ENCODE measurements at places on chromosomes 1 and 21.

GRCh38 chr1:165856606-165857005, 29.2 kb downstream of the UCK2 start:
- no peak for DNase-seq

- no peak for DNase-seq
These were observed 10.5 kb downstream of the PDIK1L start for GRCh38 chr1:26121854-26122773.

GRCh38 chr1:204598319-204598969, 82.2 kb downstream of the MDM4 start:
- DNase-seq = no peak

DNA sequence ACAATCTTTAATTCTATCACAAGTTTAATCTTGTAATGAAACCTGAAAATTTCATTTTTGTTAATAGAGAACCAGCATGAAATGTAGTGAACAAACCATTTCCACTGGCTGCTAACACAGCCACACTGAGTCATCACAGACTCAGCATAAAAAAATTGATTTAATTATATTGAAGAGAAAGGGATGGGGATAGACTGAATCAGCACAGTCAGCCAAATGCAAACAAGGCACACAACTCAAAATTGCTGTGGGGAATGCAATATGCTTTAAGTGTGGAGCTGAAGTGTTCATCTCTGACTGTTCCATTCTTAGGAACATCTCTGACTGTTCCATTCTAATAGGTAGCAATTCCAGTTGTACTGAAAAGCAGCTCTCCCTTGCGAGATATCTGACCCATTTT, 299.8 kb downstream of the MRPL39 start:
- DNase-seq = no peak

DNA sequence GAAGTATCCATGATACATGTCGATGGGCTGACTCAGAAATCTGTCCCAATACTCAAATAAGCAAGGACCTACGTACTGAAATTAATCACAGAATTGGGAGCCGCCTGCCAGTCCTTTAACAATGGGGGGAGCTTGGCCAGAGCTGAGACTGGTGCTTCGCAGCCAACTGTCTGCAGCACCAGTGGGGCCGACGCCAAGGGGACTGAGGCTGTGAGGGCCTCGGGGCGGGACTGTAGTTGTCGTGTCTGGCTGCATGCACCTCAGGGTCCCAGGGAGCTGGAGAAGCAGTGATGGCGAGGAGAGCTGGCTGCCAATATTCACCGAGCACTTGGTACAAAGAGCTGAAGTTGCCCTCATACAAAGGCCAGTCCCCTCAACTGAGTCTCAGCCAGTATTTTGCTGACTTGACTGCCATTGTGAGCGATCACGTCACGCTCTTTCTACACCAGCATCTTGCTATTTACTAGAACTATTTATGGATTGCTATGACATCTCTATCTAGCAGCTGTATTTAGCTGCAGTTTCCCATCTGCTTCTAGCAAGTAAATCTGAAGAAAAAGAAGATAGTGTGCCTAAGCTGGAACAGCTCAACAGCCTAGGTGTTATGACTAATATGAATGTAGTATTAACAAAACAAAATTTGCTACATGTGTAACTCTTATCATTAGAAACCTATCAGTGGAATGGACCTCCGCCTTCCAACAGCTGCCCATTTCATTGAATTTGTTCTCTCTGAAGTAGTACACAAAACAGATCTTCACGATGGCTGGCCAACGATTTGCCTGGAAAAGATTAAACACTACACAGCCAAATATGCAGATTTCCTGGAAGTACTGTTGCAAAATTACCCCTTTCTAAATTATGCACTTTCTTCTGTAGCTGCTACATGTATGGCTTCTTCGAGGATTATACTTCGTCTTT, 29.1 kb downstream of the EVI5 start:
- DNase-seq = no peak

- no peak for DNase-seq
These were observed 44.2 kb upstream of the EXOSC10 start for GRCh38 chr1:11143907-11144306.

DNA sequence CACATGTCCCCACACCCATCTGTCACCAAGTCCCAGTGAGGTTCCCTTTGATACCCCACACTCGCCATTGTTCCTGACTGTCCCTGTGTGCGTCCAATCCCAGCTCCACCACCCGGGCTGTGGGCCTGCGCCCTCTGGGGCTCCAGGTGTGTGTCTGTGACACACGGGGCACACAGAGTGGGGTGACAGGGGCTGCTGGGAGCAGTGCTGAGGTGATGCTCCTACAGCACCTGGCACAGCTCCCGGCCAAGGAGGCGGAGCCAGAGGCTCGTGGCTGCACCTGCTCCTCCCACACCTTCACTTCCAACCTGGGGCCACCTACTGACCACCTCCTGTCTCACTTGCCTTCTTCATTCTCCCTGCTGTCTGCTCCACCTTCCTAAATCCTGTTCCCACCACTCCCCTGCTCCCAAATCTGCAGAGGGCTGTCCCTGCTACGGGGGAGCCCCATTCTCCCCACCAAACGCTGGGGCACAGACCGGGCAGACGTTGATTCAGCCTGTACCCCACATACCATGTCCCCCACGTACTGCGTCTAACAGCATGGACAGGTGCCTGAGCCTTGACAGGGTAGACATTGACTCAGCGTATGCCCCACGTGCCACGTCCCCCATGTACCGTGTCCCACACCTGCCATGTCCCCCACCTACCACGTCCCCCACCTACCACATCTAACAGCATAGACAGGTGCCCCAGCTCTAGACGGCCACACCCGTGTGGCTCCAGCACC, 16.4 kb downstream of the WDR4 start:
- DNase-seq = no peak

- no peak for DNase-seq
These were observed 40.5 kb upstream of the ZNF326 start for GRCh38 chr1:89954401-89954800.

GRCh38 chr21:45030682-45031570, 43.5 kb upstream of the ADARB1 start:
- DNase-seq = no peak

- DNase-seq = no peak
These were observed 167.4 kb upstream of the C1orf21 start for GRCh38 chr1:184219414-184219813.

DNA sequence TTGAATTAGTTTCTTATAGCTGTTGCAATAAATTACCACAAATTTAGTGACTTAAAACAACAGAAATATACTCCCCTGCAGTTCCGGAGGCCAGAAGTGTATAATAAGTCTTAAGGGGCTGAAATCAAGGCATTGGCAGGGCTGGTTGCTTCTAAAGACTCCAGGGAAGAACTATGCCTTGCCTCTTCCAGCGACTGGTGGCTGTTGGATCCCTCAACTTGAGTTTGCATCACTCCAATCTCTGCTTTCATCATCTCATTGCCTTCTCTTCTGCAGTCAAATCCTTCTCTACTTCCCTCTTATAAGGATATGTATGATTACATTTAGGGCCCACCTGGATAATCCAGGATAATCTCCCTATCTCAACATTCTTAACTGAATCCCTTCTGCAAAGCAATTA, 19.1 kb upstream of the MED18 start:
- no peak for DNase-seq

DNA sequence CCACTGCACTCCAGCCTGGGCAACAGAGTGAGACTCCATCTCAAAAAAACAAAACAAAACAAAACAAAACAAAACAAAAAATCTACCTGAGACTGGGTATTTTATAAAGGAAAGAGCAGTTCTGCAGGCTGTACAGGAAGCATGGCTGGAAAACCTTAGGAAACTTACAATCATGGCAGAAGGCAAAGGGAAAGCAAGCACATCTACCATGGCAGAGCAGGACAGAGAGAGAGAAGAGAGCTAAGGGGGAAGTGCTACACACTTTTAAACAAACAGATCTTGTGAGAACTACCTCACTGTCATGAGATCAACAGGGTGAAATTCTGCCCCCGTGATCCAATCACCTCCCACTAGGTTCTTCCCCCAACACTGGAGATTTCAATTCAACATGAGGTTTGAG, 198.3 kb upstream of the SAMSN1 start:
- no peak for DNase-seq

DNA sequence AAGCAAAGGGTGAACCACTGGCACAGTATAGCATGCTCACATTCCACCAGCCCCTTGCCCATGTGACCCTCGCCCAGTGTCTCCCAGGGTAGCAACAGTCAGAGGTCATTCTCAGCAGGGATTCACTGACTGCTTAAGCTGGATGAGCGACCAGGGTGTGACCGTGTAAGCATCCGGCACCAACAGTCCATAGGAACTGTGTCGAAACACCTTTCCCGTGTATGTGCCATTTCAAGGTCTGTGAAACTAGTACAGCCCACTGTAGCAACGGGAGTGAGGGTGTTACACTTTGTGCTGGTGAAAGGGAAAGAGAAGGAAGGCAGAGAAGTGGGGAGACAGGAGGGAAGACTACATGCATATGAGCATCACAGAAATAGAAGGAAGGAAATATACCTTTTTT, 10.8 kb downstream of the PIK3C2B start:
- no peak for DNase-seq

- no peak for DNase-seq
These were observed 22.0 kb downstream of the NSL1 start for GRCh38 chr1:212769459-212770167.

GRCh38 chr1:66197785-66198184, 336.2 kb upstream of the SGIP1 start:
- no peak for DNase-seq

- DNase-seq = no peak
These were observed 233.1 kb downstream of the RERE start for GRCh38 chr1:8584316-8584715.

- no peak for DNase-seq
These were observed 15.7 kb upstream of the DMRTA2 start for GRCh38 chr1:50438945-50439344.

DNA sequence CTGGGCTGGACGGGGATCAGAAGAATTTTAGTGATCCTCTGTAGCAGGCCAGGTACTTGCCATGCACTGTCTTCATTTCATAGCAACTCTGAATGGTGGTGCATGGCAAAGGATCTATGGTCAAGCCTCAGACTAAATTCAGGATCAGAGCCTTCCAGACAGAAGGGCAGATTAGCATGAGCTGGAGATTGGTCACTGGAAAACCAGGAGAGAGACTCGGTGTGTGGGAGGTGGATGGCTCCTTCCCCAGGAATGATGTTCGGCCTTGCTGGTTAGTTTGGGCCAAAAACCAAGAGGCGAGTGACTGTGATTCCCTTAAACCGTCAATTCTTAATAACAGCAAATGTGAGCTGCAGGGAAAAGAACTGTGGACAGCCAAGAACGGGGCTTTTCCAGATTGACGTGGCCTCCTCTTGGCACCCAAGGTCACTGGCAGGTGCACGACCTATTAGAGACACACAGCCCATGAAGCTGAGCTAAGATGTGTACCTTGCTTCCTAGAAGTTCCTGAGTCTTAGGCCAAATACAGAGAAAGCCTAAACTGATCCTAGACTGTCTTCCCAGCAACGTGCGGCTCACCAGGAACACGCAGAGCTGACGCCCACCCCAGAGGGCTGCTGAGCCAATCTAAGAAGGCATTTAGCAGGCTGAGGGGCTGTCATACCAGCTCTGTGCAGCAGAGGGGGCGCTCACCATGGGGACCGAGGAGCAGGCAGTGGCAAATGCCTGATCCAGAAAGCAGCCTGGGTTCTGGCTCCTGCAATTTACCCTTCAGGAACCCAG, 18.5 kb downstream of the ALDH4A1 start:
- no peak for DNase-seq

GRCh38 chr1:119778886-119779560, 10.3 kb upstream of the HMGCS2 start:
- DNase-seq = no peak

DNA sequence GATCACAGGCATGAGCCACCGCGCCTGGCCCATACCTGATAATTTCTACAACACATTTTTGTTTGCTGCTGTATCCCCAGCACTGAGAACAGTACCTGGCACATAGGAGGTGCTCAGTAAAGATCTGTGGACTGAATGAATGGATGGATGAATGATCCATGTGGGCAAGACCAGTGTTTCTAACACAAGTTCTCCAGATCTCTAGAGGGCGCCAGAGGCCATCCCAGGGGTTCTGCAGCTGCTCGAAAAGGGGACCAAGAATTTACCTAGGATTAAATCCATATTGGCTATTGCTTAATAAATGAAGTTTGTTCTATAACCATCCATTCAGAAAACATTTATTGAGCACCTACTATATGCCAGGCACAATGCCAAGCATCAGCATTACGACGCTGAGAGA, 167.7 kb downstream of the ACTL8 start:
- DNase-seq = no peak

GRCh38 chr1:26289158-26290059, 9.5 kb downstream of the SH3BGRL3 start:
- DNase-seq = no peak

GRCh38 chr21:17491716-17492414, 21.0 kb upstream of the CXADR start:
- DNase-seq = peak; percentile 88

DNA sequence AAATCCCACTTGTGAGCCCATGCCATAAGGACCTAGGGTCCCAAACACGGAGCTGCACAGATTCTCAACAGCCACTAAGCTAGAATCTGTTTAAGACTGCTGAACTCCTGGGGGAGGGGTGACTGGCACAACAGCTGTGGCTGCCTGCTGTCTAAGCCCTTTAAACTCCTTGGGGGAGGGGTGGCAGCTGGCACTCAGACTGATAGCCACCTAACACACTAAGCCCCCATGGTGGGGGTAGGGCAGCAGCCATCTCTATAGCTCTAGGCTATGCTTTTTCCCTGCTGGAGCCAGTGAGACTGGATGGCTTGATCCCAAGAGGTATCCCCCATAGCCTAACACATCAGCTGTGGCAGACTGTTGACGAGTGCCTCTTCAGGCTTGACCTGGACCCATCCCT, 73.3 kb upstream of the FMO3 start:
- no peak for DNase-seq

DNA sequence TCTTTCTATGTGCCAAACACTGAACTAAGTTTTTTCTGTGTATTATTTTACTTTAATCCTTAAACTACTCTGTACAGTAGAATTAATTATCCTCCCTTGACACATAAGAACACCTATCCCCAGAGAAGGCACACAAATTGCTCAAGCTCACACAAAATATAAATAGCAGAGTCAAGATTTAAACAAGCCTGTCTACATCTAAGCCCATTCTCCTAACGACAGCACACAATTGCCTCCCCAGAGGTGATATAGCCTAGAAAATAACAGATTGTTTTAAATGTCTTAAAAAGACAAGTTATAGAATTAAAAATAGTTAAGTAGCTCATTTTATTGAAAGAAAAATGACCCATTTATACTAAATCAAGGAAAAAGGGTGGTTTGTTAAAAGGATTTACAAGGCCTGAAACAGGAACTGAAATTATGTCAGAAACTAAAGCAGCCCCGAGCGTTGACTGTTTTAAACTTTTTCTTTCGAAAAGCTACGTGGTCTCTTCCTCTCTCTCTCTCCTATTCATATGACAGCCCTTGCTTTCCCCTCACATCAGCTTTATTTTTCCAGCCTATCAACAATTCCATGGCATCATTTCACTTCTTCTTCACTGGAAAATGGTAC, 30.5 kb downstream of the TNFSF18 start:
- DNase-seq = no peak

- no peak for DNase-seq
These were observed 246.4 kb upstream of the HOOK1 start for GRCh38 chr1:59568158-59568935.
